ENCODE measurements at places on chromosomes 3 and 15. TPM values are rescaled to one million over a fixed set of nuclear protein-coding genes. Genes with fewer than 3 reads are reported as not detected.

HAUS2 gene
- 17.3 TPM for total RNA-seq

PLA2G4F gene
- total RNA-seq: 3.2 TPM

FSIP1 gene
- total RNA-seq: 2.9 TPM

PRICKLE2 gene
- 23.6 TPM for total RNA-seq

CORO2B gene
- total RNA-seq: 3.9 TPM

RPLP1 gene
- 1,676 TPM for total RNA-seq

AADACL2 gene
- total RNA-seq: 11.7 TPM

GOLGA6B gene
- not detected for total RNA-seq

ULK4 gene
- total RNA-seq: 8.5 TPM

KY gene
- total RNA-seq: 0.58 TPM

TRA2B gene
- 136 TPM for total RNA-seq

LSAMP gene
- total RNA-seq: 64.9 TPM

TGM4 gene
- not detected for total RNA-seq

CCDC39 gene
- total RNA-seq: not detected

SATB1 gene
- 37.1 TPM for total RNA-seq

DNA sequence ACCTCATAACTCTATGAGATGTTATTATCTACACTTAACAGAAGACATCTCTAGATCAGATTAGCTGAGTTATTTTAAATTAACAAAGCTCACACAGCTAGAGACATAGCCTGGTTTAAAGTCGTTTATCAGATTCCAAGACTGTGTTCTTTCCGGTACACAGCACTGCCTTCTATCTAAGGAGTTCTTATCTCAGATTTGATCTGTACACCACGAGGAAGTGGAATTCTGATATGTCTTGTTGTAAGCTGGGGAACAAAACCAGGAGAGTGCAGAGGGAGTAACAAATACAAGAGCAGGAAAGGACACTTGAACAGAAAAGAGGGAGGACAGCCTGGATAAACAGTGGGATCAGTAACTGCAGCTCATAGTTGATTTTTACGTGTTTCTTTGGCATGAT lies 61.7 kb upstream of the KCNMB2 start:
- DNase-seq: no peak

DNA sequence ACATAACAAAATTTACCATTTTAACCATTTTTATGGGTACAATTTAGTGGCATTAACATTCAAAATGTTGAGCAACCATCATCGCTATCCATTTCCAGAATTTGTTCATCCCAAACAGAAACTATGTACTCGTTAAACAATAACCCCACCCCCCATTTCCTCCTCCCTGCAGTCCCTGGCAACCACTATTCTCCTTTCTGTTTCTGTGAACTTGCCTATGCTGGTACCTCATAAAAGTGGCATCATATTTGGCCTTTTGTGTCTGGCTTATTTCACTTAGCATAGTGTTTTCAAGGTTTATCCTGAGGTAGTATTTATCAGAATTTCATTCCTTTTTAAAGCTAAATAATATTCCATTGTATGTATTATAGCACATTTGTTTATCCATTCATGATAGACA lies 32.4 kb downstream of the C3orf80 start:
- DNase-seq: no peak

GRCh38 chr3:121490161-121490560 lies 55.6 kb downstream of the POLQ start:
- no peak for DNase-seq

GRCh38 chr3:146972726-146973125 lies 367.6 kb upstream of the PLSCR5 start:
- DNase-seq: no peak

DNA sequence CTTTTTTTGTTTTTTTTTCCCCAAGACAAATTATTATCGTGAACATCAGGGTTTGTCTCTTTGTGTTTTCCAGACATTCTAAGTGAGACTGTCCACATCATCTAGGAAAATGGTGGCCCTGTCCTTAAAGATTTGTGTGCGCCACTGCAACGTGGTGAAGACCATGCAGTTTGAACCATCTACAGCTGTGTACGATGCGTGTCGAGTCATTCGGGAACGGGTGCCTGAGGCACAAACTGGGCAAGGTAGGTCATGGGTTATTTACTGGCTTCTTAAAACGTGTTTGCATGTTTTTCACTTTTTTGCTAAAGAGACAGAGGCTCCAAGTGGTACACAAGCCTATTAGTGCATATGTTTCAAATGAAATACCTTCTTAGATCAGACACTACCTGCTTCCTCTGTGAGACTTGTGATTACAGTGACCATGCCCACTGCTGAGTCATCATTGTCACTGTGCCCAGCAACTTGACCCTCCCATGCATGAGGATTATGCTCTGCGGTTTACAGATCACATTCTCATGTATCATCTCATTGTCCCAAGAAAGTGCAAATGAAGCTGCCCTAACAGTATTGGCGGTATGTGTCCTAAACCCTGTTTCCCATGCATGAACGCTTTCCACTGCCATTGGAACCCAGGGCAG lies 395.2 kb upstream of the TPM1 start:
- no peak for DNase-seq

- no peak for DNase-seq
These were observed 187.3 kb downstream of the SUCNR1 start for GRCh38 chr3:152060701-152061100.

DNA sequence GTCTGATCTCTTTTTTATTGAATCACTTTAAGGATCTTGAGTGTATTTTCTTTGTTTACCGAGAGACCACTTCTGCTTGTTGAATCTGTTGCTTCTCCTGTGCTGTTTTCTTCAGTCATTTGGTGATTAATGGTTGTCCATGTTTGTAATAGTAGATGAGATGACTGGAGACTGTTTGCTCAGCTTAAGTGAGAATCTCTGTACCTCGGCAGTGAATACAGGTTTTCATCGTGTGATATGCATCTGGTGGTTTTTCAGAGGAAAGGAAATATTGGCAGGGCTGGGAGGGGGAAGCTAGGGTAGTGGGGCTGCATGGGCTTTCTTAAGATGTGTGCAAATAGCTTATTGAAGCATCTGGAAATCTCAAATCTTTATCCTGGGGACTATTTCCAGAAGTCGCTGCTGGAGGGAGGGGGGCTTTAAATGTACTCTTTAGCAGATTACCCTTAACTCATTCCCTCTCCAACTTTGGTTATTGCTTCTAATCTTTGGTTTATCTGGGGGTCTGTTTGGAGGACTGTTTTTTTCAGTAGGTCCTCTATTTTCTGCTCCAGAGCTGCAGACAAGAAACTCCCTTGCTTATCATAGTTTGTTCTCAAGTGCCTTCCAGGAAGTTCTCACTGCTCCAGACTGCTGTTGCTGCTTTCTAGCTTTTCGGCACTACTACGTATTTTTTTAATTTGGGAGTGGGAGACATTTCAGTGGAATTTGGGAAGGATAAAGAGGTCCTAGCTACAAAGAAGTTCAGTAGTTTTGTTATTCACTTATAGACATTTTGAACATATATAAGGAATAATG lies 19.4 kb downstream of the CMTM8 start:
- no peak for DNase-seq

DNA sequence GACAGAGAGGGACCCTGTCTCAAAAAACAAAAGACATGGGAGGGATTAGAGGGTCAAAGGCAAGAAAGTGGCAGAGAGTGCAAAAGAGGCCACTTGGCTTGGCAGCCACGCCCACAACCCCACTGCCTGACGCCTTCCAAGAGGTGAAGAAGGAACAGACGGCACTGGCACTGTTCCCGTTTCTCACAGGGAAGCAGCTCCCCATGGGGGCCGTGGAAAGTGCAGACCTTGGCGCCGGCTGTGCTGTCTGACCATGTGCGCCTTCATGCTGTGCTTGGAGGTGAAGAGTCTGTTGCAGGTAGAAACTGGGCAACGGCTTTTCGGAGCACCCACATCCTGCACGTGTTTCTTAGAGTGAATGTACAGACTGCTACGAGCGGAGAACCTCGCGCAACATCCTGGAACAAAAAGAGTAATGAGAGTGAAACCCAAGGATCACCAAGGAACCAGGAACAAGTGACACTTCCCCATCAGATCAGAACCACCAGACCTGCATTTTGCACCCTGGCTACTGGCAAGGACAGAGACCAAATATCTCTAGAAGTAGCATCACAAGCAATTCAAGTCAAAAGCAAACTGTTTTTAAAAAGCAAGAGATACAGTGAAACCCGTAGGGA lies 9.7 kb downstream of the ZXDC start:
- DNase-seq: no peak

GRCh38 chr15:83998486-83998885 lies 237.1 kb upstream of the GOLGA6L4 start:
- DNase-seq: no peak

GRCh38 chr15:33866101-33866737 lies 102.1 kb upstream of the CHRM5 start:
- no peak for DNase-seq

GRCh38 chr3:66115858-66116654 lies 77.3 kb upstream of the MAGI1 start:
- DNase-seq: no peak

DNA sequence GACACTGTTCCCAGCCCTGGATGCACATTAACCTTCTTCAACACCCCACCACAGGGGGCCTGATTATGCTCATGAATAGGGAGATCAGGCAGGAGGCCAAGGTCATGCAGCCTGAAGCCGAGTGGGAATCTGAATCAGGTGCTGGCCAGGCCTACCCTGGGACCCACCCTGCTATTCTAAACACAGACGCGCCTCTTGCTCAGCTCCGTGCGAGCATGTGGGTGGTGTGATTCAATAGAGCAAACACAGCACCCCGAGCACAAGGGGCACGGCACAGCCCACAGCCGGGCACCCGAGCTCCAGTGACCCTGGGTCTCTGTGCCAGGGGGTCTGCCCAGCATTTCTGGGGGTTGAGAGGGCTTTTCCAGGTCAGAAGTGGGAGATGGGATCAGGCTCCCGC lies 24.6 kb upstream of the GRIP2 start:
- no peak for DNase-seq

GRCh38 chr15:55795031-55795430 lies 52.1 kb upstream of the PRTG start:
- DNase-seq: no peak

- no peak for DNase-seq
These were observed 83.6 kb downstream of the THSD4 start for GRCh38 chr15:71198846-71199245.

GRCh38 chr3:190575437-190576185 lies 61.7 kb downstream of the IL1RAP start:
- DNase-seq: no peak

GRCh38 chr3:7504886-7505775 lies 644.2 kb downstream of the GRM7 start:
- no peak for DNase-seq

- DNase-seq: no peak
These were observed 504.2 kb downstream of the IGSF11 start for GRCh38 chr3:118530350-118530922.

DNA sequence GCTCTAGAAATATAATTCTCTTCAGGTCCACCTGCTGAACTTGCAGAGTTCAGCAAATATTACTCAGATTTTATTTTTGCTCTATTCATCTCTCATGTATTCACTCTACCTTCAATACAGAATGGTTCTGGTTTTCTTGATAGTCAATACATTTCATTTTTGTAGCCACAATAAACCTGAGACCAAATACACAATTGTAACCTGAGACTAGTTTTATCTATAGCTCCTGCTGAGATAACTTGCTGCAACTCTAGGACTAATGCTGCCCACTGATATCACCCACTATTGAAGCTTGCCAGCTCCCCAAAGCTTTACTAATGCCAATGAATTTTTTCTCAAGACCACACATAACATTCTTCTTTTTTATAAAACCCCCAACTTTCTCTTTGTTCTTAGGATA lies 229.3 kb downstream of the NSUN3 start:
- DNase-seq: no peak

GRCh38 chr3:187966636-187967406 lies 187.1 kb upstream of the LPP start:
- no peak for DNase-seq

DNA sequence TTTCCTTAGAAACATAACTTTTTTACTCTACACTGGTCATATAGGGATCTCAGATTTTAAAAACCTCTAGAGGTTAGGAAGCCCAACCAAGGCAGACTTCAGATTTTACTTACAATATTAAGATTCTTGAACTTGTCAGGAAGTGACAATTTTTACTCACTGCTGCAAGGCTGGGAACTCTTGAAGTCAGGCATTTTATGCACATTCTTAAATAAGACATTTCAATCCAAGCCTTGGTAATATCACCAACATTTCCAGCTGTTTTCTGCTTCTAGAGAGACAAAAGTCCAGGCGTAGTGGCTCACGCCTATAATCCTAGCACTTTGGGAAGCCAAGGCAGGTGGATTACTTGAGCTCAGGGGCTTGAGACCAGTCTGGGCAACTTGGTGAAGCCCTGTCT lies 33.6 kb upstream of the UBP1 start:
- no peak for DNase-seq

GRCh38 chr15:59244337-59244736 lies 37.7 kb downstream of the LDHAL6B start:
- DNase-seq: no peak

- DNase-seq: no peak
These were observed 124.4 kb upstream of the GAP43 start for GRCh38 chr3:115498898-115499297.

GRCh38 chr3:183823963-183824362 lies 1.4 kb downstream of the MAP6D1 start:
- no peak for DNase-seq

GRCh38 chr3:147119346-147119745 lies 287.0 kb downstream of the ZIC4 start:
- no peak for DNase-seq

- no peak for DNase-seq
These were observed 98.7 kb downstream of the TBC1D5 start for GRCh38 chr3:17643691-17644090.

DNA sequence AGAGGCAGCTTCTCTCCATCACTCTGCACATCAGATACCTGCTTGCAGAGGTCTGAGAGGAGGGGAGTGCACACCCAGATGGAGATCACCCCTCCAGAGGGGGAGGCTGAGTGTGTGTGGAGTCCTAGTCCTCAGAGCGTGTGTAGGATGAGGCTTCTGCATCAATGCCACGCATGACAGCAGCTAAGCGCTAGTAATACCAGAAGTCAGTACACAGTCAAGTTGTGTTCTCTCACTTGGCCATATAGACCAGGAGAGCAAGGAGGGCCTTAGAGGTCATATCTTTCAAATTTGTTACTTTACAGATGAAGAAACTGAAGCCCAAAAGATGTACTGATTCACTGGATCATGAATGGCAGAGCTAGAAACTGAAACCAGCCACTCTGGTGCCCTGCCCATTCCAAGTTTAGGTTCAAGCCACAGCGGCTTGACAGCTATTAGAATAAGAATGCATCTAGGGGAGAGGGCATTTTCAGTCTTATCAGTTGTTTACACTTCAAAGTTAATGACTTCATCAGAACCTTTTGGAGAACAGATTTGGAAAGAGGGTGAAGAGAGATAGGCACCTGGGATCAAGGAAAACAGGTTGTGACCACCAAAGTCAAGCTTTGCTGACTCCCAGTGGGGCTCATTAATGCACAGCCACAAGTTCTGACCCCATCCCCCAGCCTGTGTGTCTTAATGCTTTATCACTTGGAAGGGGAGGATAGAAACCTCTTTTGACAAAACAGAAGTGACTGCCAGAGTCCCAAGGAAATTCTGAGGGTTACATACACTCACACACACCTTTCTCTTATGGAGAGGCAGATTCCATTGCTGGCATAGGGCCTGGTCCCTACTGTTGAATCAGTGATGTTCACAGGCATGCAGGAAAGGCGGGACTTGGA lies 310.3 kb downstream of the CHST2 start:
- no peak for DNase-seq

All from type B pancreatic cell (in vitro differentiated cells).